ENCODE measurements at places on chromosomes 2 and 18.

- no peak for DNase-seq
These were observed 1.1 kb downstream of the ACTG2 start for GRCh38 chr2:73893764-73894474.

DNA sequence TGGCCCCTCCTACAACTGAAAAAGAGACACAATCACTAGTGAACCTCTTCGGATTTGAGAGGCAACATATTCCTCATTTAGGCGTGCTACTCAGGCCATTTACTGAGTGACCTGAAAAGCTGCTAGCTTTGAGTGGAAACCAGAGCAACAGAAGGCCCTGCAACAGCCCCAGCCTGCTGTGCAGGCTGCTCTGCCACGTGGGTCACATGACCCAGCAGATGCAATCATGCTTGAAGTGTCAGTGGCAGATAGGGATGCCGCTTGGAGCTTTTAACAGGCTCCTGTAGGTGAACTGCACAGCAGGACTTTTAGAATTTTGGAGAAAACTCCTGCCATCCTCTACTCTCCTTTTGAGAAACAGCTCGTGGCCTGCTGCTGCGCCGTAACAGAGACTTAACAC lies 578.6 kb upstream of the RAB6C start:
- DNase-seq = no peak

DNA sequence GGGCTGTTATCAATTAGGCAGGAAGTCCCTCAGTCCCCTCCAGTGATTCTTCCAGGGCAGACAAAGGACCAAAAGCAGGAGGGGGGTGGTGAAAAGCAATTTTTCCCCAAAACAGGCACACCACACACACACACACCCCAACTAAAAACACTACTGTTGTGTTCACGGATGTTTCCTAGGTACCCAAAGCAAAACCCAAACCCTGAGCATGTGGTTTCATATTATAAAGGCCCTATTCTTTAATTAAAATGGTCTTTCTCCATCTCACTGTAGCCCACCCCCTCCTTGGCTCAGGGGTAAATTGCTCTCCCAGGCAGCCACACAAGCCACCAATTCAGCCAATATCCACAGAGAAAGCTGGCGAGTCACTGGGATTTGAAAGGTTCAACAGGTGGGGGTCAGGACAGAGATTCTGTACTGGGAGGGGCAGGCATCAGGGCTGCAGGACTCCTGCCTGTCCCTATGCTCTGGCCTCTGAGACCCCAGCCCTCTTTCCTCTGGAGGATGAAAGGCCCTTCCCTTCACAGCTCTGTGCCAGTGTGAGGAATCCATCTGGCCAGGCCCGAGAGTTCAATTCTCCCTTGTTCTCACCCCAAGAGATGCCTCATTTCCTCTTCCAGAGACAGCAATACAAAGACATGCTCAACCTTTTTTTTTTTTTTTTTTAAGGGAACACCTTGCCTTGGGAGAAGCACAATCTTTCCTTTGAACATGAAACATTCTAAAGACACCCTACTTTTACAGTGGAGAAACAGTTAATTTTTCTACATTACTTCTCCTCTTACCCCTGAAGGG lies 43.6 kb downstream of the SPRED2 start:
- no peak for DNase-seq

DNA sequence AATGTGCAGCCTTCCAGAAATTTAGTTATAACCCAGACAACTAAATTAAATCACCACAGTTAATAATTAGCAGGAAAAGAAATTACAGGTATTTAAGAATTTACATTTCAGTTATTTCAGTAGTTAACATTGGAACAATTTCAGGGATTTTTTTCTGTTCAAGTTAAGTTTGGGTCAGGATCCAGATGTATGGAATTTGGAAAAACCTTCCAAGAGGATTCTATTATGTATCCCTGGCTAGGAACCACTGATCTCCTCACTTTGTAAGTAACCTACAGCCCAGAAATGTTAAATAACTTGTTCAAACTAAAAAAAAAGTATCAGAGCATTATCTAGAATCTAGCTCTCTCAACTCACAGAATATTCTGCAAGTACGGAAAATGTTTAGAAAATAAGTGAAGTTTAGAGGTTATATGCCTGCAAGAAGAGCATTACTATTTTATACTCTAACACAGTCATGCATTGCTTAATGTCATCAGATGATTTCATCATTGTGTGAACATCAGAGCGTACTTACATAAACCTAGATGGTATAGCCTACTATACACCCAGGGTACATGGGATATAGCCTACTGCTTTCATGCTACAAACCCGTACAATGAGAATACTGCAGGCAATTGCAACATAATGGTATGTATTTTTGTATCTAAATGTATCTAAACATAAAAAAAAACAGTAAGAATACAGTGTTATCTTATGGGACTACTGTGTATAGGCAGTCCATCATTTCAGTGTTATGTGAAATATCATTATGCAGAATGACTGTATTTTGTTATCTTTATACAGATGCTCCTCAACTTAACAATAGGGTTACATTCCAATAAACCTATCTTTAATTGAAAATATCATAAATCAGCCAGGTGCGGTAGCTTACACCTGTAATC lies 6.1 kb downstream of the NCKAP1 start:
- no peak for DNase-seq

DNA sequence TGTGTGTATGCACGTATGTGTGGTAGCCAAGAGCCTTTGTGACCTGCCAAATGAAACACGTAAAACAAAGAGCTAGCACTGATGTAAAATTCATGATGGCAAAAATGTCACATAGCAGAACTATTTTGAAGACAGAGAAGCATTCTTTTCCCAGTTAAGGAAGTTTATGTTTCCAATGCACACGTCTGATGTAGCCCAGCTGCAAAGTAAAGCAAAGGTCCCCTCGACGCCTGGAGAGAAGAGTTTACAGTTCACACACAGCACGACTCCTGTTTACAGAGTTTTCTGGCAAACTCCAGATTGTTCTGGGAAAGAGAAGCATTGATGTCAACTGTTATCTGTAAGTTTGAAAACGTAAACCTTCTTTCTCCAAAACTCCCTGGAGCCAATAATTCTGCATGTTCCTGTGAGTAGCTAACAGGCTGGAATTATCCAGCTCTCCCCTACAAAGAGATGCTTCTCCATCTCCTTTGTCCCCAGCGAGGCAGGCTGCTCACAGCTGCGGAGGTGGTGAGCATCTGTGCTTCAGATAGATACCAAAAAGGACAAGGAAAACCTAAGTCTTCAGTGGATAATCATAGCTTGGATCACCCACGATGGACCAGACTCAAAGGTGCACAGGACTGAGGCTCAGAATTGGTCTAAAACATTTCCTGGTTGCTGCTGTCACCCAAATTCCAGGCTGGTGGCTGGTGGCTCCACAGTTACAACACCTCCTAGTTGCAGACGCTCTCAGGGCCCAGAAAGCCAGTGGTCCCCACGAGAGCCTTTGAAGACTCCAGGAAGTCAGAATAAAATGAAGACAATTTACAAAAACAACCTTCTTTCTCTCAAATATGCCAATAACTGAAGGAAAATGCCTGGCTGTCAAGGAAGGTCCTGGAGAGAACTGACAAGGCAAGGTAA lies 87.4 kb downstream of the COL6A3 start:
- no peak for DNase-seq

- no peak for DNase-seq
These were observed 5.6 kb upstream of the GPR17 start for GRCh38 chr2:127640082-127641072.

GRCh38 chr18:21134895-21135294 lies 23.3 kb upstream of the ROCK1 start:
- DNase-seq = peak; percentile 19

DNA sequence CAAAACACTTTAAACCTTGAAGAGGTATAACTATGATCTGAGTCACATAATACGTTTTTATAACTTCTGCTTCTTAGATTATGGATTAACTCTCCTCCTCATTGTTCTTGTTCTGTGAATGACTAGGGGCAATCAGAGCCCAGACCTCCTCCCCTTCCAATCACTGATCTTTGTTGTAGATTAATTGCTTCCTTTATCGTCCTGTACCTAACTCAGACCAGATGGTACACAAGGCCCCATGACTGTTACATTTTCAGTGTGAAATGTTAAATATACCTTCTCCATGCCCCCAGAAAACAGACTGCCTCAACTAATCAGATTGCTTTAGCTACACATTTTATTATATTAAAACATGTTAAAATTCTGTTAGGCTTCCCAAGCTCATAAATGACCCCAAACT lies 211.7 kb downstream of the RNF152 start:
- DNase-seq = no peak

DNA sequence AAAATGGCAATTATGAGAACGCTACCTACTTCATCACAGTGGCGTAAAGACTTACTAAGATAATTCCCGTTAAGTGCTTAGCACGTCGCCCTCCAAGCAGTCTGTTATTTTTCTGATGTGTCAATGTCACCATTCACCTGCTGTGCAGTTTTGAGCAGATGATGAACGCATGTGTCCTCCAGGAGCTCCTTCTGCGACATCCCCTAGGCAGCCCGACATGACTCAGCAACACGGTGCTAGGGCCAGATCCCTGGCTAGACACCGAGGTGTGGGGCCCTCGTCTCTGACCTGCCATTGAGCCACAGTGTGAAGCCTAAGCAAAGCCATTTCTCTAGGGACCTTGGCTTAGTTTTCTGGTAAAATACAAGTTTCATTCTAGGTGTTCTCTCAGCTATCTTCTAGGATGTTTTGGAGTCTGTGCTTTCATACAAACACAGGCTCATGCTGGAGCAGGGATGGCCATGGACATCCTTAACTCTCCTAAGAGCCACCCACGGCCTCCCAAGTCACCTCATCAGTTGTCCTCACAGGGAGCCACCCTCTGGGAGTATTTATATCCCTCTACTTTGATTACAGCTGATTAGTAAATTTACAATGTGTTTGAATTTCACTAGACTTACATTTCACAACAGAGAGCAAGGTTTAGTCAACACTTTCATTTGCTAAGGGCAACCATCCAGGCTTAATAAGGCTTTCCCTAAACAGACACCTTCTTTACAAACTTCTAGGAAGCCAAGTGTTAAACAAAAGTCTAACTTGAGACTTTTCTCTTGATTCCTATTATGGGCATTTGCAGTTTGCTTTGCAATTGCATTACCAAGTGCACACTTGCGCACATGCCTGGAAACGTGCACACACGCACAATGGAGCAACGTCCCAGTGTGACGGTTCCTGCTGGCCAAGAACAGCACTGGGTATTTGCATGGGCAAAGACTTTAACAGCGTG lies 376.8 kb upstream of the ID2 start:
- no peak for DNase-seq

- no peak for DNase-seq
These were observed 92.3 kb downstream of the HS1BP3 start for GRCh38 chr2:20558391-20559150.

- DNase-seq = no peak
These were observed 33.2 kb upstream of the NAB1 start for GRCh38 chr2:190615555-190616200.

GRCh38 chr2:162458240-162458639 lies 114.3 kb downstream of the GCA start:
- DNase-seq = no peak

DNA sequence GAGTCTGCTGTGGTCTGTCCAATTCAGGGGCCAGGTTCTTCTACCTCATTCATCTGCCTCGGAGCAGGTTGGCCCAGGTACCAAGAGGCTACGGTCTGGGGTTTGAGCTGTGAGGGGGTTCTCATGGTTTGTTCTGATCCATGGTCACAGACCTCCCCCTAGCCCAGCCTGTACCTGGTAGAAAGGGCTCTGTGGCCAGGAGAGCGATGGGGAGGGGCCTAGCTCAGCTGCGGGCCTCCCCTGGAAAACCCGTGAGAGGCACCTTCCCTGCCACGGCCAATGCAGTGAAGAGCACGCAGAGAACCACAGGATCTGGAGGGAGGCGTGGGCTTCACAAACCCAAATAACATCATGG lies 19.6 kb upstream of the ALLC start:
- DNase-seq = no peak

- no peak for DNase-seq
These were observed 74.8 kb upstream of the GLS start for GRCh38 chr2:190805843-190806242.

DNA sequence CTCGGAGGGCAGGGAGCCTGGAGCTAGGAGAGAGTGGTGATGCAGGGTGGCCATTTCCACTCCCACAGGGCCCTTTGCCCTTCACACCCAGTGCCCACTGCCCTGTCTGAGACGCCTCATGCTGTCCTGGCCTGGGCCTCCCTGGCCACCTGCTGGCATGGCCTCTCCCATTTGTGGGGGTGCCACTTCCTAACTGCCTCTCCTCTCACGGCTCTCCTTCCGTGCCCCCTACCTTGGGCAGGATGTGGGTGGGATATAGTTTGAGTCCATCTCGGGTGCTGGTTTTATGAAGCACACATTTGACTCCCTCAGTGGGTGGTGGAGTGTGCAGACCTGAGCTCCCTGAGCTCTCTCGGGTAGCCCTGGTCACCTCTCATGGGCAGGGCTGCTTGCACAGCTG lies 46.0 kb downstream of the DGKD start:
- no peak for DNase-seq

GRCh38 chr2:196703695-196704094 lies 64.2 kb downstream of the CCDC150 start:
- peak; percentile 14 for DNase-seq

DNA sequence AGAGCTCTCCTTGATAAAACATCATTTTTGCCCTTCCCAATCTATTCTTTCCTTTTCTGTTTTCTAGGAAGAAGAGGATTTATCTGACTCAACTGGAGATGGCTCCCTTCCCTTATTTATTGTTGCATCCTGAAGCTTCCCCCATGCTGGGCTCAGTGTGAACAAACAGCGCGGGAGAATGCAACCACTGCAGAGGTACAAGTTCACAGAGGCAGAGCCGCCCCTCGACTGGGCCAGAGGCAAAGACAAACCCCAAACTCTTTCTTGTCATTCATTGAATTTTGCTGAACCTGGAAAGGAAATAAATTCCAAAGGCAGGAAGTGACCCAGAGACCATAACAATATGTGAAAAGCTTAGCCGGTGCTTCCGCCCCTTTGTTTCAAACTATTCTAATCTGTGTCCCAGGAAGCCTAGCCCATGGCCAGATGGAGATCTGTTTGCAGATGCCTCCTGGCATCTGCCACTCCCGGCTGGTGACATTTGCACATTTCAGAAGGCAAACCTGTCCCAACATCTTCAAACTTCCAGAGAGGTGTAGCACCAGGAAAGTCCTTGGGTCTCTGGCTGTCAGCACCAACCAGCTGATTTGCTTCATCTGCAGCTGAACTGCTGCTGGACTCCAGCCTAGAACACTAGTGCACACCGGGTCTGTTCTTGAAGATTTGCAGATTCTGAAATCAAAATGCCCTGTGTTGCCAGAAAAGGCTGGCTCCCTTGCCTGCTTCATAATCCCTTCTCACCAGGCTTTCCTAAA lies 79.4 kb upstream of the MAP4K3 start:
- DNase-seq = no peak

GRCh38 chr2:19425419-19425818 lies 67.0 kb upstream of the OSR1 start:
- DNase-seq = no peak

GRCh38 chr2:96139181-96139758 lies 968 bp upstream of the ASTL start:
- DNase-seq = no peak

DNA sequence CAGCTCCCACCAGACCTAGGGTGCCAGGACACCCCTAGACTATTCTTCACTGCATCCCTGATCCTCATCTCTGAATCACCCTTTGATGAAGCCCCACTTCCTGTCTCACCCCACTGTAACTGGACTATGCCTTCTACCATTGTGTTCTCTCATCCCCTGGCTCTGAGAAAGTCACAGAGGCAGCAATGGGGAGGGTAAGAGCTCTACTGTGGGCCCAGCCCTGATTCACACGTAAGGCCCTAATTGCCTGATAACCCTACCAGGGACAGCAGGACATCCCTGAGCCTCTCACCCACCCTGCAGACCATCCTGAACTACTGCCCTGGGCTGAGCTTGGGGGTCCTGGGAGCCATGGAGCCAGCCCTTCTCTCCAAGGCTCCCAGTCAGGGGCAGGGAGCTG lies 1.5 kb upstream of the PROM2 start:
- no peak for DNase-seq

Measured in AG08395 (cell line).